Stimulated activated CD4-positive, alpha-beta T cell treated with anti-CD3 and anti-CD28 coated beads, TNF-alpha, amount 100 ng/mL, for 24 hours (primary cell): ENCODE measurements at places on chromosomes 3 and 15.

GRCh38 chr3:115790759-115791158 is 167.4 kb downstream of the GAP43 start:
- peak; percentile 37 for DNase-seq

DNA sequence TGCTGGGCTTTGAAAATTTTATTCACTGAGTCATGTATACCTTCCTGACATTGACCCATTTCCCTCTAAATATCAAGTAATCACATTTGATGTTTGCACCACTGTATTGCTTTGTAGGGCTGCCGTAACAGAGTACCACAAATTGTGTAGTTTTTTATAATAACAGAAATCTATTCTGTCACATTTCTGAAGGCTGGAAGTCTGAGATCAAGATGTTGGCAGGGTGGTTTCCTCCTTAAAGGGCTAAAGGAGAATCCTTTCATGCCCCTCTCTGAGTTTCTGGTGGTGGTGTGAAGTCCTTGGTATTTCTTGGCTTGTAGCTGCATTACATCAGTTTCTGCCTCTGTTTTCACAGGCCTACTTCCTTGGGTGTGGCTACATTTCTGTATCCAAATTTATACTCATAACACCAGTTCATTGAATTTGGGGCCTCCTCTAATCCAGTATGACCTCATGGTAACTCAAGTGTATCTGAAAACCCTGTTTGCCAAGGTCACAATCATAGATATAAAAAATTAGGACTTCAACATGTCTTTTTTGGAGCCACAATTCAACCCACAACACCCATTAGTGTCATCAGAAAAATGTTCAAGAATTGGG is 29.1 kb upstream of the ST6GAL1 start:
- no peak for DNase-seq

DNA sequence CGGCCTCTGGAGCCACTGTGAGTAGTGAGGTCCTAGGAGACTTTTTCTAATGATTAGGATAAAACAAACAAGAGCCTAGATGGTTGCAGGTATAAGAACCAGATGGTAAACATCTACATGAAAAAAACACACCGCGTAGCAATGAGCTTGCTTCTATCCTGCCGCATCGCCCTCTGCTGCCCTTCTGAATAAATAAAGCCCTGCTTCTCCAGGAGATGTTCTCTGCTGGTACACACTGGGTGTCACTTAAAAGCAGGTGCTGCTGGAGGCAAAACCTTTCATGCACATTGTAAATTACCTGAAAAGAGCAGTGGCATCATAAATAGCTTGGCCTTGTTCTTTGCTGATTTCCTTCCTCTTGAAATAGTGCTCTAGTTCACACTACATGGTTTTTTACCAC is 164.4 kb upstream of the TOPAZ1 start:
- DNase-seq: no peak

- no peak for DNase-seq
These were observed 250.1 kb upstream of the HES1 start for GRCh38 chr3:193885832-193886231.

GRCh38 chr15:40379853-40380252 is 2.7 kb upstream of the KNSTRN start:
- DNase-seq: no peak

DNA sequence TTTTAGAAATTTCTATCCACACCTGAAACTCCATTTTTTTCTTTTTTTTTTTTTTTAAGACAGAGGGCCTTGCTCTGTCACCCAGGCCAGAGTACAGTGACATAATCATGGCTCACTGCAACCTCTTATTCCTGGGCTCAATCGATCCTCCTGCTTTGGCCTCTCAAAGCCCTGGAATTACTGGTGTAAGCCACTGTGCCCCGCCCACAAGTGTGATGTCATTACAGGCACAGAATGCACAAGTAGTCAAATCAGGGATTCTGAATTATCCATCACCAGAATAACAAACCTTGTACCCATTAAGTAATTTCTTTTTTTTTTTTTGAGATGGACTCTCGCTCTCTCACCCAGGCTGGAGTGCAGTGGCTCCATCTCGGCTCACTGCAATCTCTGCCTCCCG is 1.9 kb downstream of the UQCRC1 start:
- no peak for DNase-seq

- DNase-seq: no peak
These were observed 442.4 kb upstream of the BCHE start for GRCh38 chr3:166279636-166280035.

- DNase-seq: no peak
These were observed 30.2 kb upstream of the CA12 start for GRCh38 chr15:63411866-63412265.

DNA sequence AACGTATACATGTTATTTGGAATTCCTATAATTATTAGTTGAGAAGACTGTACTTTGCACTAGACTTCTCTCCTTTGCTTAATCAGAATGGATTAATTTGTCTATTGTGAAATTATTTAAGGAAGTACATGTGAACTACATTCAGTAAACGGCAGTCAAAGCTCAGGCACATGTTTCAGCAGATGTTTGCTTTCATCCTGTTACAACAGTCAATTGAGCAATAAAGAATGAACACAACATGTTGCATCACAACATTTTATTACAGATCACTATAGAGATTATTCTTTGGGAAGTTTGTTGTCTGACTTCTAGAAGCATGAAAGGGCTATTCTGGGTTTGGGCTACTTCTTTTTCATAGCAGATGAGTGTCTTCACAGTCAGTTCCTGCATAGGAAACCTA is 39.2 kb downstream of the RAB27A start:
- DNase-seq: no peak

DNA sequence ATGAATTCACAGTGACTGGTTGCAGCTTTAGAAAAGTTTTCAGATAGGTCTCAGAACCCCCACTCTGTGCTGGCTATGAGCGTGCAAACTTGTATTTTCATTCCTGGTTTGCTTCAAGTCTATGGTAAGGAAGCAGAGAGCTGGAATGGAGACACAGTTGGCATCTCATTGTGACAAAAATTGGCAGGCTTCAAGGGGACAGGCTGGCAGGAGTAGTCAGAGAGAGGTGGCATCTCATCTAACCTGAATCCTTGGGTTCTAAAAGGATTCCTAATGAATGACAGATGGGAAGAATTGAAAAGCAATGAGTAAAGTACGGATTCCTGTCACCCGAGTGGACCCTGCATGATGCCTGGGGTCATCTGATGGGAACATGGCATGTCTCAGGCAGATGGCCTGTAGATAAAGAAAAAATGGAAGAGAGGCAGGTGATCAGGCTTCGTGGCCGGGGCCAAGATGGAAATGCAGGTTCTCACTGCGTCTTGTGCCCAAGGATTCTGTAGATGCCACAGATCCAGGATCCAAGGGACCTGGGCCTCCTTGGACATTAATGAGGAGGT is 89.4 kb upstream of the ABHD17C start:
- DNase-seq: no peak

DNA sequence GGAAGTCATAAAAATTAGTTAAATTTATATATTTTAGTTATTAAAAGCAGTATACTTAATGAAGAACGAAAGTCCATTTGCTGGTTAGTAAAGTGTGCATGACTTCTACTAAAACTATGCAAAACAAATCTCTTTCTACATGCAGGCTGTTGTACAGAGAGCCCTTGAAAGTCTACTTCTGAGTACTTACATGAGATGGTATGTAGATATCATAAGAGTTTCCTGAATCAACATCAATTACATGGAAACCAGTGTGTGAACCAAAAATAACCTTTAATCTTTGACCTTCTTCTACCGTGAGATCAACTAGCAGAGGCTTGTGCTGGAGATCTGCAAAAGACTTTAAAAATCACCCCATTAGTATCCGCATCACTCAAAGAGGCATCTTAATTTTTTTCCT is 42.1 kb upstream of the SLC2A2 start:
- DNase-seq: no peak

GRCh38 chr15:71338265-71338664 is 223.0 kb downstream of the THSD4 start:
- DNase-seq: no peak

GRCh38 chr15:37103475-37104423 is 3.4 kb upstream of the MEIS2 start:
- no peak for DNase-seq

GRCh38 chr3:34107669-34108068 is 309.2 kb downstream of the PDCD6IP start:
- DNase-seq: no peak

DNA sequence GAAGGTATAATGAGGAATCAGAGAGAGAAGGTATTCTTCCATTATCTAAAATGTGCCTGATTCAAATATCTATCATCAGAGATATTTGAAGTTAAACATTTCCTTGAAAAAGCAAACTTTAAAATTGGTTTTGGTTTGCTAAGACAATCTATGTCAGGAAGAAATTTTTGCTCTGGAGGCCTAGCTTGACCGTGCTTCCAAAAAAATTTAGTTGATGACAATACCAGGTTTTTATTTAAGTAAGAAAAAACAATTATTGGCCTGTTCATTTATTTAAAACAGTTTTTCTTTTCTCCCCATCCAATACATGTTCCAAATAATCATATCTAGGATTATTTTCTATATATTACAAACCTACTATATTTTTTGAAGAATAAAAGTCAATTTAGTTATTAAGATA is 75.3 kb downstream of the OTOL1 start:
- no peak for DNase-seq

DNA sequence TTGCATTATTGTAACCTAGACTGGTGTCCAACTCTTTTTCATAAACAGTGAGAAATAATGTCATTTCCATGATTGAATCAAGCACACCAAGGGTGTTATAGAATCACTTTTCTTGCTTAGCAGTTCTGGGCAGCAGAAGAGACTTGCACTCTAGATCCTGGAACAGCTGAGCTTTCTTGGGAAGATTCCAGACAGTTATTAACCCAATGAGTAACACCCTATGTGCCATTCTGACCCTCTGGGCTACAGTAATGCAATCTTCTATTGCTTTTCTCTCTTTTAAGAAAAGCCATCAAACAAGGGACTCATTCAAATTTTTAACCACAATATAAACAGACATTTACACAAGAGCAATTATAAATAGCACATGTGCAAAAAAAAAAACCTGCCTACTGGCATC is 39.3 kb upstream of the USP3 start:
- DNase-seq: no peak

DNA sequence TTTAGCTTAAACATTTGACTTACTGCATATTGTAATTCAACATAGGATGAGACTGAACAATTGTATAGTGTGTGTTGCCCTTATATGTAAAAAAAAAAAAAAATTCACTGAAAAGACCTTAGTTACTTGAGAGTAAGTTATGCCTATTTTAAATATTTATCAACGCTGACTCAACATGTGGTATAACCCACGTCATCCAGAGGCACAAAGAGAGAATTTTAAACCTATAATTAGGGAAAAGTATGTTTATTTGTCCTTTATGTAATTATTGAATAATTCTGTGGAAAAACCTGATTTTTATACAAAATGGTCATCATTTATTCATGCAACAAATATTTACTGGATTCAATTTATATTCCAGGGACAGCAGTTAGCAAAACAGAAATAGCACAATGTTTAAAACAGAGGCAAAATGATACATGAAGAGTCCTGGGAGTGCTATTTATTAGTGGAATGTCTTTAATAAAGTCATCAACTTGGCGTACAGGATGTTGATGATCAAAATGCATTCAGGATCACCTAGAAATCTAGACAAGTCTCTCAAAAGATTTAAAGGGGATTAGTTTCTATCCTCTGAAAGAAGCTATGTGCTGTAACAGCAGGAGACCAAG is 223.7 kb downstream of the PCCB start:
- DNase-seq: no peak

- DNase-seq: no peak
These were observed 57.7 kb downstream of the IQSEC1 start for GRCh38 chr3:13015286-13016082.

DNA sequence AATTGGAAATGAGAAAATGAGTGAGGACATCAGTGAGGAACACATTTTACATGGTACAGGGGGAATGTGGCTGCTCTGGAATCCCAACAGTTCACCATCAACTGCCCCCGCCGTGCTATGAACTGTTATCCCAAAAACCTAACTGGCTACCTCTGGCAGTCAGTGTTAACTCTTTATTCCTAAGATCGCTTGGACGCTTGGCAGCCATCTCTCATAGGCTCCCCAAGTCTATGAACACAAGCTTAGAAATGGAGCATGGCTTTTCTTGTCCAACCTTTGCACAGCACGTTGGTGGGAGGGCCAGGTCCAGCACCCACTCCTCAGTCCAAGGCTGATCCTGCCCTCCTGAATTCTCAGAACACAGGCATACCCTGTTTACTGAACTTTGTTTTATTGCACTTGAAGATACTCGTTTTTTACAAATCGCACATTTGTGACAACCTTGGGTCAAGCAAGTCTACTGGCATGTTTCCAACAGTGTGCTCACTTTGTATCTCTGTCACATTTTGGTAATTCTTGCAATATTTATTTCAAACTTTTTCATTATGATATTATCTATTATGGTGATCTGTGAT is 53.6 kb downstream of the SENP2 start:
- DNase-seq: no peak

GRCh38 chr15:98442379-98442833 is 205.9 kb upstream of the IGF1R start:
- peak; percentile 61 for DNase-seq

DNA sequence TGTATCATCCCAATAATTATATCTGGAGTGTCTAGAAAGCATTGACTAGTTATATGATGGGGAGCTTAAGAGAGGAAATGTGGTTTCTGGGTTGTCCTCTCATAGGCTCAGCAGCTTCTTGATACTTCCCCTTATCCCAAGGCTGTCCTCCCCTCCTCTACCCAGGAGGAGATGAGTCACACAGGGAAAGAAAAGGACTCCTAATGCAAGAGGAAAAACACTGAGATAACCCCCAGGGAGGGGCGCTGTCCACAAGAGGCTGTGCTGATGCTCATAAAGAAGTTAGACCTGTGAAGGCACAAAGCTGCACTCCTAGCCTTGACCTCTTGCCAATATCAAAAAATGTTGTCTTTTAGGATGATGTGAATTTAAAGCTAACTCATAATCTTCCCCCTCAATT is 28.8 kb upstream of the GYG1 start:
- DNase-seq: no peak

- DNase-seq: no peak
These were observed 550.6 kb upstream of the MDFIC2 start for GRCh38 chr3:70863049-70863448.

- DNase-seq: no peak
These were observed 6.6 kb downstream of the XYLB start for GRCh38 chr3:38353151-38353550.

GRCh38 chr3:101195951-101196713 is 124.2 kb downstream of the IMPG2 start:
- no peak for DNase-seq

DNA sequence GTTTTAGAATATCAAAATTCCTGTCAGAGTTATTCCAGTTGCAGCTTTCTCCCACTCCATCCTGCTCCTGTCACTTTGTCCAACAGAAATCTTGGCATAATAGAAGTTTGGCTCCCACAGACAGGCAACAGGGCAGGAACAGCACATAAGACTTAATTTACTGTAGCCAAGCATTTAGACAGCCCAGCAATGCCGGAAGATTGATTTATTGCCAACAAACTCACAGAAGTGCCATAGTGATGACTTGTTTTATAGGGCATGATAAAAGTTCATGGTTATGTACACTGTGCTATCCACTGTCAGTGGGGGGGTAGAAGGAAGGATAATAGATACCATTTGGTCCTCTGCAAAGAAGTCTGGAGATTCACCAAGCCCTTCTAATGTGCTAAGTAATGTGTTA is 98.3 kb upstream of the CBLB start:
- no peak for DNase-seq
